ENCODE measurements at places on chromosomes 3 and 15. TPM values are rescaled to one million over a fixed set of nuclear protein-coding genes. Genes with fewer than 3 reads are reported as not detected.

Gene CD96
- total RNA-seq = 7.6 TPM

Gene APBA2
- 12.8 TPM for total RNA-seq

Gene ADAMTS7
- total RNA-seq = 9.6 TPM

Gene VGLL3
- 36.2 TPM for total RNA-seq

Gene SLC9C1
- total RNA-seq = 1.9 TPM

Gene ZNF620
- 5.3 TPM for total RNA-seq

Gene CYP8B1
- total RNA-seq = not detected

Gene CASR
- total RNA-seq = 0.74 TPM

Gene ADAMTSL3
- 56.9 TPM for total RNA-seq

Gene MSL2
- total RNA-seq = 38.1 TPM

Gene CCR1
- 7.7 TPM for total RNA-seq

Gene HGD
- not detected for total RNA-seq

Gene GOLGA8H
- 1.4 TPM for total RNA-seq

Gene KPNA4
- total RNA-seq = 39.7 TPM

Gene GRAMD2A
- 0.74 TPM for total RNA-seq

Gene STRC
- total RNA-seq = 0.05 TPM

Gene C3orf20
- 0.26 TPM for total RNA-seq

Gene SRP14
- 115 TPM for total RNA-seq

Gene UBAP1L
- 3.9 TPM for total RNA-seq

Gene FANCD2OS
- not detected for total RNA-seq

Gene DNASE1L3
- total RNA-seq = 3.5 TPM

Gene P2RY12
- 5.3 TPM for total RNA-seq

Gene COL8A1
- total RNA-seq = 21.1 TPM

Gene SLC12A1
- not detected for total RNA-seq

Gene GOLGA6L7
- not detected for total RNA-seq

Gene SPATA12
- total RNA-seq = not detected

Gene EFCAB12
- total RNA-seq = not detected

Gene MEX3B
- total RNA-seq = 17.1 TPM

Gene CCR9
- total RNA-seq = not detected

Gene TMCO5A
- total RNA-seq = not detected

Gene CCDC39
- total RNA-seq = not detected

Gene KLF13
- total RNA-seq = 24.3 TPM

Gene RASA2
- total RNA-seq = 38.8 TPM

Gene B3GNT5
- 18.3 TPM for total RNA-seq
